ENCODE measurements at places on chromosomes 13 and 19.

GRCh38 chr13:35448465-35448864, 28.0 kb downstream of the MAB21L1 start:
- DNase-seq, result no peak

- no peak for DNase-seq
Measured at GRCh38 chr13:98289339-98289945, 112.4 kb upstream of the RNF113B start.

GRCh38 chr19:48588670-48589401, 17.7 kb upstream of the SPACA4 start:
- peak; percentile 94 for DNase-seq

- no peak for DNase-seq
Measured at GRCh38 chr13:106480351-106480910, 55.0 kb downstream of the EFNB2 start.

DNA sequence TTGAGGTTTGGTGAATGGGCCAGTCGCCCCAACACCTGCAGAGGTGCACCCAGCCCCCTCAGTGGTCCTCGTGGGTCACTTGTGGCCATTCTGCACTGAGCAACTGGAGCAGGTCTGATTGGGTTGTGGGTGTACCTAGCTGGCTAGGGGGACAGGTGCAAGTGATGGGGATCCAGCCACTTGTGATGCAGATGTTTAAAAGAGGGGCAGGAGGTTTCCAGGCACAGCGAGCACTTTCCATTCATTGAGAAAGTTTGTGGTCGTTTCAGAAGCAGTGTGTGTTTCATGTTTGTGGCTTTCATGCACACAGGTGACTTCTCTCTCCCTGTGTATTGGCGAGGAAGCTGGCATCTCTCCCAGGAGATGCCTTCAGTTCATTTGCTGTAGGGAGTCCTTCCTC, 34.7 kb downstream of the TSSK6 start:
- DNase-seq, result no peak

DNA sequence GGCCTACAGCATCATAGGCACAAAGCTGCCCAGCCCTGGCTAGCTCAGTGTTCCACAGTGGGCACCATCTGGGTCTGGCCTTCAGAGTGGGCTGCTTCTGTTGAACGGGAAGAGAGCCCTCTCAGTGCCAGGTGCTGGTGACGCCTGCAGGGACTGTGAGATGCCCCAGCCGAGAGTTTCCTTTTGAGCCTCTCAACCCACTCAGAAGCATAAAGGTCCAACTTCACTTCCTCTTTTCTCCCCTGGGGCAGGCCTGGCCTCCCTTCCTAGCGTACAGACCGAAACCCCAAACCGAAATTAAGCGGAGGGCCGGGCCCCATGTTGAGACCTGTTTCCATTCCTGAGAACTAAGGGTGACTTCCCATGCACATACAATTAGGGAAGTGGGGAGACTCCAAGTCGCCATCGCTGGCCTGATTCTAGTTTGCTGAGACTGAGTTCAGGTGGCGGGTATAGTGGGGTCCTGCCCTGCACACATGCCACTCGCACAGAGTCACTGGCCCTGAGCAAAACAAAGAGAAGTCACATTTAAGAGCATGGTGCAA, 6.9 kb downstream of the RAB8A start:
- DNase-seq, result peak; percentile 73

- no peak for DNase-seq
Measured at GRCh38 chr13:108929532-108930206, 300.3 kb downstream of the MYO16 start.

GRCh38 chr13:41203810-41204209, 9.4 kb upstream of the KBTBD7 start:
- DNase-seq, result no peak

DNA sequence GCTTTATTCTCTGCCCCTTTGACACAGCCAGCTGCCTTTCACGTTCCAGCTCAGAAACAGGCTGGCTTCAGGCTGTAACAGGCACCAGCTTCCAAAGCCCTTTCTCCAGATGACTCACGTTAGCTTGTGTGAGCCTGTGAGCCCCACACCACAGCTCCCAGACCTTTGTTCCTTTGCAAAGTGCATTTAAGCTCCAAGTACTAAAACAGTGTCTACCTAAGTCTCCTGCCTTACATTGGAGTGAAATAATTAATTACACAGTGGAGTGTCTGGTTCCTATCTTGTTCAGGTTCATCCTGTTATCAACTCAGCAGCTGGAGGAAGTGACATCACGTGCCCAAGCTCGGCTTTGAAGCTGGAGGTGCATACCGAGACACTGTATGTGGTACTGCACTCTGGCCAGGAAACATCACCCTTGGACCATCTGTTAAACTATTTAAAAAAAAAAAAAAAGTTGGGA, 475.8 kb downstream of the FOXO1 start:
- peak; percentile 36 for DNase-seq

- DNase-seq, result no peak
Measured at GRCh38 chr13:27261396-27261795, 9.2 kb upstream of the RASL11A start.

DNA sequence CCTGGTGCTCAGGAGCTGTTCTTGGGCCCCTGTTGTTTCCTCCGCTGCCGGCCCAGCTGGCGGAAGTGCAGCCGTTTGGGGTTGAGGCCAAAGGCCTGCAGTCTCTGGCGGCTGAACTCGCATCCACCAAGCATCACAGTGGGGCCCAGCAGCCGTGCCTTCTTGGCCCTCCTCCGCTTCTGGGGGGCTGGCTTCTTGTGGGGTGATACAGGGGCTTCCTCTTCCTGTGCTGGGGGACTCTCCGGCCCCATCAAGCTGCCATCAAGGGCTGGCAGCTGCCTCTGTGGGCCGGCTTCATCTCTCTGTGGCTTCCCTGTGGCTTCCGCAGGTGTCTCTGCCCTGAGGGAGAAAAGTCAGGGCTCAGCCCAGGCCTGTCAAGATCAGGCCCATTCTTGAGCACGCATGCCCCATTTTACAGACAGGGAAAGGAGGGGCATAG, 10.3 kb downstream of the ATG4D start:
- no peak for DNase-seq

DNA sequence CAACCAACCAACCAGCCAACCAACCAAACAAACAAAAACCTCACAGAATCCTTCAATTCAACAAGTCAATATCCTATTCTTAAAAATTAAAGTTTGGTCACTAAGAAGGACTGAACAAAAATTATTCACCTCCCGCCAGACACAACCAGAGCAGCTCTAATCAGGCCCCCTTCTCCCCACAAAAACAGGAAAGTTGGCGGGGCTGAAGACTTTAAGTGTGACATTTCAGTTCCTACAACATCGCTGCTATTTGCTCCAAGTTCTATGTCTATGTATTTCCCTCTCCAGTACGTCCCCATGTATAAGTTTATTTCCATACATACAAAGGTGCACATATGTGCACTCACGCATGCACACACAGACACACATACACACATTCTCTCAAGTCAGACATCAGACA, 32.8 kb upstream of the STK24 start:
- DNase-seq, result no peak

- peak; percentile 63 for DNase-seq
Measured at GRCh38 chr19:51660975-51661600, 14.5 kb upstream of the SIGLEC14 start.

DNA sequence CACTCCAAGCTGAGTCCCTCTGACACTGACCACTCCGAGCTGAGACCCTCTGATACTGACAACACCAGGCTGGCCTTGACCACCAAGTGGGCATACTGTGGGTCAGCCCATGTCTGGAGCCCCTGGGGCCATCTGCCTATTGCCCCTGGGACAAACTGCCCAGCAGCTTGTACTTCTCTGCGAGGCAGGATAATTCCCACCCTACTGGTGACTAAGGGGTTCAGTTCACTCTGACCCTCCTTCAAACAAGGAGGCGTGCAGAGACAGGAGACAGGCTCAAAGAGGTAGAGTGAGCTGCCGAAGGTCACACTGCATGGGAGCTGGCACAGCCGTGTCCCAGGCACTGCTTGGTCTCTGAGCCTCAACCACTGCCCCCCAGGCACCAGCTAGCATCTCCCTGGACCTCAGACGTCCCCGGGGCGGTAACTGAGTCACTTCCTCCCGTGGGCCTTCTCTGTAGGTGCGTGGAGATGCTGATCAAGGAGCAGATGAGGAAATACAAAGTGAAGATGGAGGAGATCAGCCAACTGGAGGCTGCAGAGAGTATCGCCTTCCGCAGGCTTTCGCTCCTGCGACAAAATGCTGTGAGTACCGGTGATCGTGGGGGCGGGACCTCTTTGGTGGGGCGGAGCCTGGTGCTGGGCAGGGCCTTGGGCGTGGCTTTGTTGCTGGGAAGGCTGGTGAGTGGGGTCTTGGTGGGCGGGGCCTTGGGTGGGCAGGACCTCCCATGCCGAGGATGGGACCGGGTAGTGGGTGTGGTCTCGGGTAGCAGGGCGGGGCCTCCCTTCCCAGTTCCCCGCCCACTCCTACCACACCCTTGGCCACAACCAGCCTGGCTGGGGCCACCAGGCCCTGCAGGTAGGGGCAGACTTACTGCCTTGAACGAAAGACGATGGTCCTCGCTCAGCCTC, 5.8 kb upstream of the USE1 start:
- DNase-seq, result no peak

GRCh38 chr13:87779426-87779825, 108.3 kb downstream of the SLITRK5 start:
- no peak for DNase-seq

- DNase-seq, result peak; percentile 81
Measured at GRCh38 chr19:42108527-42109389, 23.5 kb downstream of the POU2F2 start.

DNA sequence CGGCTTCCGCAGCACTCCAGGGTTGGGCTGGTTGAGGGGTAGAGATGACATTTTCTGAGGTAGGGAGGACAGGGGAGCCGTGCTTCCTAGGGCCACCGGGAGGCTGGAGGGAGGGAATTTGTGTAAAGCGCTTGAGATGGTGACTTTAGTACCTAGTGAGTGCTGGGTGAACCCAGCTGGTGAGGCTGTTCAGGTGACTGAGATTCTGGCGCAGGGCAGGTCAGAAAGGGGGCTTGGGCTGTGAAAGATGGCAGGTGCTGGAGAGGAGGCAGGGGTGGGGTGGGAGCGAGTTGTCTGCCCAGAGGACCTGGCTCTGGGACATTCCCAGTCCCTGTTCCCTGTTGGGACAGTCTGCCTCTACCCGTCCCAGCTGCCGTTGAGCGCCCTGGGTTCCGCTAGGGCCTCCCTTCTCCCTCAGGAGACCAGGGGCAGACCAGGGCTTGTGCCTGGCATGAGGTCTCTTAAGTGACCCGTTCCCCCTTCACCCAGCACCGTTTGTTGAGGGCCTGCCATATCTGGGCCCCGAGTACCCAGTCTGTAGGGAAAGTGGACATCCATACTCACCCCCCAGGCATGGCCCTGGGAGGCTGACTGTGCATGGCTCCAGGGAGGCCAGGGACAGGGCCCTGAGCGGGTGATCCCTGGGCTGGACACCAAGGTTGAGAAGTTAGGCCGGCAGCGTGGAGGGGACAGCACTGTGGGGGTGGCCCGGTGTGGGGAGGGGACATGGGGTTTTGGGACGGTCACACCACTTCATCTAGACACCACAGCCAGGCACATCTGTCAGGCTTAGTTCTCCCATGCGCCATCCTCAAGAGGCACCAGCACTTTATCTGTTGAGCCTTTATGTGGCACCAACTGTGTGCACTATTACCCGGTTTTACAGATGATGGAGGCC, 5.0 kb downstream of the PTOV1 start:
- no peak for DNase-seq

DNA sequence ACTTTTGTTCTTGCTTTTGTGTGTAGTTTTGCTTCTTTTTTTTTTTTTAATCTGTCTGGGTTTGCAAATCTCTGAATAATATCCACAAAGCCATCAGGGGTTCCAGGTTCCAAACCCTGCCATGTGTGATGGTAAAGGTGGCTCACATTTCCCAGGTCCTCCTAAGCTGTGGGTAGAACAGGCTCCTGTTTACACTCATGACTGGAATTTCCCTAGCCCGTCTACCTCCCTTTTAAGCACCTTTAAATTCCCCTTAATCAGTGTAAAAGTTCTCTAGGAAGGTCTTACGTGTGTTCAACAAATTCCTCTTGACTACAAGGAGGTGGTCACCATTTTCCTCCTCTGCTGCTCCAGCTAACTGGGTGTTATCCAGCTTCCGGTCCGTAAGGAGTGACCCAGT, 62.8 kb downstream of the EFNB2 start:
- no peak for DNase-seq

DNA sequence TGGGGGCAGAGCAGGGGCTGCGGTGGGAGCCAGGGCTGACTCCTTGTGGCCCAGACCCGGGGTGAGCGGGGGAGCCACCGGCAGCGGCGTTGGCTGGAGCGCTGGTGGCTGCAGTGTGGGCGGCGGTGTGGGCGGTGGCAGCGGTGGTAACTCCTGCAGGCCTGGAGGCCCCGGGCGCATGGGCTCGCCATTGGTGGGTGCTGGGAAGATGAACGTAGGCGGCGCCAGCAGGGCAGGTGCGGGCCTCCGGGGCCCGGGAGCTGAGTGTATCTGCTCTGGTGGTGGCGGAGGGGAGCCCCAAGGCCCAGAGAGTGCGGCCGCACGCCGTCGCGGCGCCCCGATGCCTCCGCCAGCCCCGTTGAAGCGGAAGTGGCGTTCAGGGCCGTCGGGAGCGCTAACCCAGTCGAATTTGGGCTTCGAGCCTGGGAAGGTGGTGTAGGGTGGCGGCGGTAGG, 2.0 kb downstream of the GGN start:
- no peak for DNase-seq

- DNase-seq, result no peak
Measured at GRCh38 chr13:44206434-44206833, 167.2 kb upstream of the SERP2 start.

DNA sequence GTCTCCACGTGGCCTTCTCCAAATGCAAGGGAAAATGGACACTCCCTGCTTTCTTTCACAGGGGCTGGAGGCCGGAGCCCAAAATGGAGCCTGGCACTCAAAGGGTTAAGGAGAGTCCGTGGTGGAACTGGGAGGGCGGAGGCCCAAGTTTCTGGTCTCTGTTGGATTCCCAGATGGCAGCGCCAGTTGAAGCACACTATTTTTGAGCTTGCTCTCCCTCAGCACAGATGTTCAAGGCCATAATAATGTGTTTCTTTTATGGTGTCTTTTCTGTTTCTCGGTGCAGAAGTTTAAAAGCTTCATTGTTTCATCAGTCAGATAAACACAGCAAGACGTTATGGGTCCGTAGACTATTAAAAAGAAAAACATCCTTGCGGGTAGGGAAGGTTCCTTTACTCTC, 67.6 kb downstream of the TNFRSF19 start:
- no peak for DNase-seq

DNA sequence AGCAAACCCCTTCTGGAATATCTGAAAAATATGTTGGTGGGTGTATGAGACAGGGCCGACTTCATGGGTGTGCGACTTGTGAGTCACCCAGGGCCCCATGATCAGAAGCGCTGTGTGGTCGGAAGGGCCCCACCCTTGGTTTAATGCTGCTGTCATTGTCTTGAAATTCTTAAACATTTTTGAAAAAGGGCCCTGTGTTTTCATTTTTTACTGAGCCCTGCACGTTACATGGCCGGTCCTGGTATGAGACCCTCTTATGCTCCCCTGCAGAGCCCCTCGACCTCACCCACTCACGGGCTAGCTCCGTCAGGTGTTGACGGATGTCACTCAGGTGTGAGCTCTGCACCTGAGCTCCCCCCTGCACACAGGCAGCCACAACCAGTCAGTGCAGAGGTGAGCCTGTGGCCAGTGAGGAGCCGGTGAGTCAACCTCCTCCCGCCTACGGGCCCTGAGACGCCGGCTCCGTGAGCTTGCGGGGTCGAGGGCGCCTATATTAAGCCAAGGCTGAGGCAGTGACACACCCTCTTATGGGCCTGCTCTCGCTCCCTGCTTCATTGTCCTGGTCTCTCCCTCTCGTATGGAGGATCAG, 27.7 kb downstream of the GADD45B start:
- no peak for DNase-seq

GRCh38 chr13:95033890-95034289, 267.4 kb downstream of the ABCC4 start:
- DNase-seq, result no peak

GRCh38 chr19:17304386-17305215, 1.1 kb upstream of the MRPL34 start:
- no peak for DNase-seq

Data from activated naive CD4-positive, alpha-beta T cell treated with anti-CD3 and anti-CD28 coated beads, Interleukin-2, amount 50 U/mL, for 72 hours (primary cell).